ENCODE measurements at places on chromosomes 2 and 18.

- no peak for DNase-seq
These were observed 58.9 kb upstream of the SMAD7 start for GRCh38 chr18:49009661-49010060.

DNA sequence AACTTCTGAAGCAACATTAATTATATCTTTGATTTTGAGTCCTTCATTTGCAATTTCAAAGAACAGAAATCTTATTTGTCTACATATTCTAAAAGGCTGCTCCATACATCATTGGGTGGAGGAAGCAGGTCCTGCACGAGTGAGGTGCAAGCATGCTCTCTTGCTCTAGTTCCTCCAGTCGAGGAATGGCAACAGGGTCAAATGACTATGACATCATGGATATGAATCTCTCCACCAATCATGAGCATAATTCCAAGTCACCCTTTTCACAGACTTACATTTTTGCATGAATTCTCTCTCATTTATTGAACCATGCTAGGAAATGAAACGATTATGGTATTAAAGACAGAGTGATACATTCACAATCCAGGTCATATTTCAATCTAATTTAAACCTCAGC is 608.8 kb upstream of the SOX11 start:
- no peak for DNase-seq

DNA sequence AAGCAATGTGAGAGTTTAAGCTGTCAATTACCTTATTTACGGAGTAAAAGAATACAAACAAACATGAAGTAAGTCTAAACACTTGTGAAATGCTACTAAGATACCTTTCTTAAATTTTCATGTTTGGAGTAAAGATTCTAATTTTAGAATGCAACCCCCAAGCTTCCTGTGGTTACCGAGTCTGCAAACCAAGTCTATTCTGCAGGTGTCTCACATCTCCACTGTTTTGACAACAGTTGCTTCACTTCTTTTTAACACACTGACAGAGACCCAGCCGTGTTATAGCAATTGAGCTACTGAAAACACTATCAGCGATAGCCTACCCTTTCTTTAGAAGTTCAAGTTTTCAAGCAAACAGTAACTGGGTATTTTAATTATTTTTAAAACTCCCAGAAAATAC is 608.3 kb downstream of the ERBB4 start:
- DNase-seq: no peak

DNA sequence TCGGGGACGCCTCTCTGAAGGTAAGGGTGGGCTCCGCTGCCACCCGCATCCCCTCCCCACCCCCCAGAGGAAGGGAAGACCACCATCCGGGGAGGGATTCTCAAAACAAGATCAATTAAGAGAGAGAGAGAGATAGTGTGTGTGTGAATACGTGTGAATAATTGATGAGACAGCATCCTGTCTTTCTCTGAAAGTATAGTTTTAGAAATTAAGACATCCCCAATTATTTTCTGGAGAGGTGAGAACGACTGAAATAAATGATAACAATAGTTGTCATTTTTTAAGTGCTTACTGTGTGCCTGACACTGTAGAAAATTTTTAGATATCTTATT is 751 bp downstream of the IL18R1 start:
- DNase-seq: no peak

DNA sequence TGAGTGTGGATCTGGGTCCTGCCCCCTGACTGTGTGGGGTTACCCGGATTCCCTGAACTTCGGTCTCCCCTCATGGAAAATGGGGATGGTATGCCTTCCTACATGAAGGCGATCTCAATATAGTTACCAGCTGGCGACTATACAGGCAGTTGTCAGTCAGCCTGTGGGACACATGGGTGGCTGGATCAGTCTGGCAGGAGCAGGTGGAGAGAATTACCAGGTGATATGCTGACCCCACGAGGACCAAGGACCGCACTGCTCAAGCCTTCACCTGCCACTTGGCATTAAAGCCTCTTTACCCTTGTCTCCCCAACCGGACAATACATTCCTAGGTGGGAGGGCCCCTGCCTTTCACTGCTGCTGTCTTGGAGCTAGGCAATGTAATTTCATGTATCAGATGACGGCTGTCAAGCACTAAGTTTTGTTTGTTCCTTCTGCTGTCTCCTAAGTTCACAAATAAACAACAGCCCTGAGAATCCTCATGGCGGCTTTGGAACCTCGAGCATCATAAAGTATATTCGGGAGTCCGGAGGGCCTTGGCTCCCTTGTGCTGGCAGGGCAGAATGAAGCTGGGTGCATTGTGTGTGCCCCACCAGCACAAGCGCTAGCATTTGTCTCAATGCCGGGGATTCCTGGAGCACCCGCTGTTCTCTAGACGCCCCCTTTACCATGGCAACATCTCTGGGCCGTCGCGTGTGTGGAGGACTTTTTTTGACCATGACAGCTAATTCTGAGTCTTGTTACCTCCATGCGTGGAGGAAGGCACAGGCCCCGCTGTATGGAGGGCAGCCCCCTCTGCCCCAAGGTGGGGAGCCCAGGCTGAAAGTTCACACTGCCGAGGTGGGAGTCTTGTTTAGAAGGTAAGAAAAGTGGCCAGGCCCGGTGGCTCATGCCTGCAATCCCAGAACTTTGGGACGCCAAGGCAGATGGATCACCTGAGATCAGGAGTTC is 48.6 kb downstream of the PDCL3 start:
- DNase-seq: no peak
